ENCODE measurements at places on chromosomes 6 and 20.

- peak; percentile 79 for DNase-seq
Measured at GRCh38 chr6:84150705-84151104, 76.7 kb downstream of the CEP162 start.

DNA sequence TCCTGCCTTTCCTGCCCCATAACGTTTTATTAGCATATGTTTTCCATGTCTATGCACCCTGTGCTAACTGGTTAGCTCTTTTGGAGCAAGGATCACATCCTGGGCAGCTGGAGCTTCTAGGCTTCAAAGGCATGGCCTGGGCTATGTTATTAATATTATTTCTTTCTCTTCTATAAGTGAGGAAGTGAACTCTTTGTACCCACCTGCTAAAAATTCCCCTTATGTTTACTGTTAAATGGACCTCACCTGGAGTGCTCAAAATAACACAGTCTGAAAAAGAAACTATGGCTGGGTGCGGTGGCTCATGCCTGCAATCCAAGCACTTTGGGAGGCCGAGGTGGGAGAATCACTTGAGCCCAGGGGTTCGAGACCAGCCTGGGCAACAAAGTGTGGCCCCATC, 97.8 kb downstream of the TNFAIP3 start:
- no peak for DNase-seq

DNA sequence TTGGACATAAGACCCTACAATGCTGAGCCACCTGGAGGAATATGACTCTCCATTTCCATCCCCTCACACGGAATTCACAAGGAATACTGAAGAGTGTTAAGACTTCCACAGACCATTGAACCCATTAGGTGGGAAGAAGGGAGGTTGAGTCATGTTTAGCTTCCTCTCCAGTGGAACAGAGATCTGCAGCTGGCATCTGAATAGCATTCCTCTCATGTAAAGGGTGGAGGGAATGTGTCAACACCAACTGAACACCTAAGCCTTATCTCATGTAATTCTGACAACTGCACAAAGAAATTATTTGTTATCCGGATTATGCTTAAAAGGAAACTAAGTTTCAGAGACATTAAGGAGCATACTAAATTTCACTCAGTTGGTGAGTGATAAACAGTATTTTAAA, 705.9 kb downstream of the MAFB start:
- no peak for DNase-seq

DNA sequence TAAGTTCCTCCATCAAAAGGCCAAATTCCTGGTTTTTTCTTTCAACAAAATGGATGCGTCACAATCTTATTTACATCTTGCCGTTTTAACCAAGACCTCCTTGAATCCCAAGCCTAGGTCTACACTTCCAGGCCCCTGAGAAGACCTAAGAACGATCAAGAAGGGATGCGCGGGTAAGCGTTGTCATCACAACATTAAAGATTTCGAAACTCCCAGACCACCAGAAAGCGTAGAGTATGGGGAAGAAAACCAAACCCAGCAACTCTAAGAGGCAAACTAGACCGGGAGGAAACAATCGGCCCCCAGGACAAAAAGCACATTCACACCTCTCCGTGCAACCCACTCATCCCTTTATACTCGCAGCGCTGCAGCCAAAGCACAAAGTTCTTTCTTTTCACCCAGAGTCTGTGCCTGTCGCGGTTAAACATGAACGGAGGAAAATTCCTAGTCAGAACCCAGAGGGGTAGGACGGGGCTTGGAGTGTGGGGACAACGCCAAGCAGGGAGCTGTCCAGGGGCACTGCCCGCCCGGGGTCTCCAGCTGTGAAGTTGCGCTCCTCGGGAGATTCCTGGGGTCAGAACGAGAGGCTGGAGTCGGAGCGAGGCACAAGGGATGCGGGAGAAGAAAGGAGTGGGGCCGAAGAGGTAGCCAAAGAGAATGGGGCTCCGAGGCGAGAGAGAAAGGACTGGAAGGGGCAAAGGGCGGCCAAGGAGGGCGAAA, 725 bp downstream of the OSER1 start:
- peak; percentile 31 for DNase-seq

- DNase-seq: peak; percentile 32
Measured at GRCh38 chr20:19692685-19693119, 65.4 kb upstream of the RIN2 start.

DNA sequence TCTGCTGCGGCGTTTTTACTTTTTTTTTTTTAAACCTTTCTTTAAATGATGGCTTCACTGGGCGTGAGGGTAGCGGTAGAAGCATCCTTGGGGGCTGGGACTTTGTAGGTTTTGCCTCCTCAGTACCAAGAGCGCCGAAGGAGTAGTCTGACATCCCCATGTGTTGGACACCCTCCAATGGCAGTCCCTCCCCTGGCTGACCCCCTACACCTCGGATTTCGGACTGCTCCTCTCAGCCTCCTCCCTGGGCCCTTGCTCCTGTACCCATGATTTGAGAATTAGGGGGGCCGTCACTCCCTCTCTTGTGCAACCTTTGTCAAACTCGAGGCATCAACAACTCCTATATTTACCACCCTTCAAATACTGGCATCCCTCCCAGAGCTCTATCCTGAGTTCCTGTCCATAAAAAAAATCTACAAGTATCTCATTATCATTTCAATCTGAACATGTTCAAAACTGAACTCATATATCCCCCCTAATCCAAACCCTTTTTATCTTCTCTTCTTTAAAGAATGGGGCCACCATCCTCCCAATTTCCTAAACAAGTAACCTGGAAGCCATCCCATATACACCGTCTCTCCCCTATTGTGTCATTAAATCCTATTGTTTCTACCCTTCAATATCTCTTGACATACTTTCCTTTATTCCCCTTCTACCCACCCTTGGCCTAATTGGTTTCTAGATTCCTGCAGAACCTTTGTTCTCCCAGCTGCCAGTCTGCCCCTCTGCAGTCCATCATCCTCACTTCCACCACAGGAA, 1.2 kb upstream of the ARFGEF3 start:
- DNase-seq: no peak

GRCh38 chr20:54680872-54681619, 205.7 kb downstream of the DOK5 start:
- peak; percentile 49 for DNase-seq

- DNase-seq: no peak
Measured at GRCh38 chr20:51439160-51439689, 103.3 kb downstream of the NFATC2 start.

GRCh38 chr6:31965700-31966099, 6.2 kb downstream of the DXO start:
- DNase-seq: no peak

GRCh38 chr6:70860920-70861319, 95.9 kb downstream of the B3GAT2 start:
- no peak for DNase-seq

GRCh38 chr6:158270389-158271127, 41.7 kb upstream of the TULP4 start:
- no peak for DNase-seq

- DNase-seq: peak; percentile 50
Measured at GRCh38 chr6:116419069-116419786, 41.9 kb upstream of the CALHM6 start.

GRCh38 chr6:89564752-89565427, 73.7 kb downstream of the LYRM2 start:
- peak; percentile 7 for DNase-seq

DNA sequence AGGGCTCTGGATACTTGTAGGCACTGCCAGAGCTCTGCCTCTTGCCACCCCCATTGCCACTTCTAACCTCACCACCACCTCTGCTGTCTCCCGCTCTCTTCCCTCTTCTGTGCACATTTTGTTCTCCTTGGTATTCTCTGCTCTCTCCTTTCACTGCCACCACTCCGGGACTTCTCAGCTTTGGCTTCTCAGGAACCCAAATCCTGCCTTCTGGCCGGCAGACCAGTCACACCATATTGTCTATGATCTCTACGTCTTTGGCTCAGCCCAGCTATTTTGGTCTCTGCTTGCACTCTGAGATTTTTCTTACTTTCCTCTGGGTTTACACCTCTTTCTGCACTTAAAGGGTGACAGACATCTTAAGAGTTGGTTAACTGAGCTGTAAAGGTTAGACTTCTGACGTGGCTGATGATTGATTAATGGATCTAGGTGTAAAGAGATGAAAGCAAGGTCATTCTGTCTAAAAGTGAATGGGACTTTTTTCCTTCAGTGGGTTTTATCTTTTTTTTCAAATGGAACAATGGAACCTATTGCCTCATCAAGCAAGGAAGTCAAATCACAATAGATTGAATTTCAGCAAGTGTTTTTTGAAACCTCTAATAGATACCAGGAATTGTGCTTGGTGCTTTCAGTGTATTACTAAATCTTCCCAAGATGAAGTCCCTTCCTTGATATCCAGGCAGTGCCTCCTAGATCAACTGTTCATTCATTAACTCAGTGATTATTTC, 13.8 kb downstream of the MMP24 start:
- DNase-seq: no peak

DNA sequence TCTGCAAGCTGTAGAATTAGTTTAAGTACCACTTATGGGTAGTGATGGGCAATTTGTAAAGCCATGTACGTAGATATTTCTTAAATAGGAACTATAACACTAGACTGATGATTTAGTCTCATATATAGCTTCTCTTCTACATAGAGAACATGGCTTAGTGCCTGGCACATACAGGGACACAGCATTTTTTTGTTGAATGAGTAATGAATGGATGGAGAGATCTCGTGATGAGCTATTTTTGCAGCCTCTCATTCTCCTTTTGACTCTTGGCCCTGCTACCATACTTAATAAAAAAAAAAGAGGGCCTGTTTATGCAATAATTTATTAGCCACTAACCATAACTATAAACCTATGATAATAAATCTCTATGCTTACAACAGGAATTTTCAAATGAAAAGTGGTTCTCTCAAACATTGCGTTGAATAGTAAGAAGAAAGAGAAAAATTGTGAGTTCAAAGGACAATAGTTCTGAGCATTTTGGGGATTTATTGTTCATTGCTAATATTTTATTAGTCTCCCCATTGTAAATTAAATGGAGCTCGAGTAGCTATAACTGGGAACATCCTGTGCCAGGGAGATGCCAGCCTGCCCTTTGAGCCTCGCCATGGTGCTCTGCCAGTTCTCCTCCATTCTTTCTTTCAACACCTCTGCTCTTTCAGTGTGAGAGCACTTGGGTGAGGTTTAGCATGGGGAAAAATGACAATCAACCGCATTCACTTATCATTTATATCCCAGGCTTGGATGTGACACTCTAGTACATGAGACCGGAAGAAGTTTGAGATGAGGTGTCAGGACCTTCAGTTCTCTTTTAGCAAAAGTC, 14.7 kb upstream of the RCAN2 start:
- DNase-seq: no peak

GRCh38 chr6:15411766-15412165, 165.9 kb downstream of the JARID2 start:
- no peak for DNase-seq

GRCh38 chr6:168778201-168778600, 337.2 kb downstream of the SMOC2 start:
- no peak for DNase-seq

DNA sequence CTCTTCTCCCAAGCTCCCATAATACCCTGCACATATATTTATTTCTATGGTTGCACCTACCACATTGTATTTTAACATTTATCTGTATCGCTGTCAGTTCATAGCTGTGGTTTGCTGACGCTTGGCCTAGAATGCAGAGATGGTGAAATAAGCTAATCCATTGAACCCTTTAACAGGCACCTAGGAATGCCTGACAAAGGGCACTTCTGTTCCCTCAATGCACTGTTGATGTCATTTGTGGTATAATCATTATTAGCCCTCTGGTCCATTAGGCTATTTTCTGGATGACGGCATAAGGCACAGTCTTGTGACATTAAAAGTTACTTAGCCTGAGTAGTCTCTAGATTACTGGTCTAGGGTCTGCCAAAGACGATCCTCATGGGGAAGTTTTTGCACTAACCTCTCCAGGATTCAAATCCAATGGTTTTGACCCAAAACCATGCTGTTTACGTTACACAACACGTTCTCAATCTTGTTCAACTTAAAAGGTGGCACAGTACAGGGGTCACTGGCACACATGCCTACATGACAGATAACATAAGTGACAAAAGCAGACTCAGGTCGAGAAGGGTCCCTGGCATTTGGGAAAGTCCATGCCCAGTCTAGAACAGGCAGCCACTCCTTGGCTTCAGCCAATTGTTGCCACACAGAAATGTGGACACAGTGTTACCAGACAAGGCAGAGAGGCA, 2.1 kb upstream of the YWHAB start:
- no peak for DNase-seq

DNA sequence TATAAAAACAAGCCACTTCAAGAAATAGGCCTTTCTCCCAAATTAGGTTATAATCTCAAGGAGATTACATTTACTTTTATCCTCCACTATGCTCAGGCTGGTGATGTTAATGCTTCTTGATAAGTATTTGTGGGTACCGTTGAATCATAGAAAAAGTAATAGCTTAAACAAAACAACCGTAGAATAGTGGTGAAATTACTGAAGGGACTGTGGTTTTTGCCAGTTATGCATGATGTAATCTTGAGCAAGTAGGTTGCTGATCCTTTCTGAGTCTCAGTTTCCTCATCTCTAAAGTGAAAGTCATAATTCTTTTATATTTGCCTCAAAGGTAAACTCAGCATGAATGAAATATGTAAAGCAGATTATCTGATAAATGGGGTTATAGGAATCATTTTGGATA, 187.3 kb upstream of the JAG1 start:
- peak; percentile 65 for DNase-seq

- peak; percentile 100 for DNase-seq
Measured at GRCh38 chr6:4358414-4359107, 223.2 kb upstream of the ECI2 start.

GRCh38 chr20:19964289-19965265, 52.6 kb upstream of the NAA20 start:
- peak; percentile 90 for DNase-seq

DNA sequence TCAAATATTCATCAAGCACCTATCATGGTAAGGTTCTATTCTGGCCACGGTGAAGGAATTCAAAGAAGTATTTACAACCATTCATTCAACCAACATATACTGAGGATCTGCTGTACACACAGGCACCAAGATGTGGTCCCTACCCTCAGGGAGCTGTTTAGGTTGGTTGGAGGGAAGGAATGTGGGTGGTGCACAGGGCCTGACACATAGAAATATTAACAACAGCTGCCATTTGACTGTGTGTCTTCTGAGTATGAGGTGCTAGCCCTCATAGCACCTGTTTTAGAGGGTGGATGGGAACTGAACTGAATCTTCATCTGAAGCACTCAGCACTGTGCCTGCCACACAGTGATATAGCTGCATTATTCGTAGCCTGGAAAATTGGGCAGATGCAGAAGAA, 7.3 kb downstream of the SNPH start:
- no peak for DNase-seq

DNA sequence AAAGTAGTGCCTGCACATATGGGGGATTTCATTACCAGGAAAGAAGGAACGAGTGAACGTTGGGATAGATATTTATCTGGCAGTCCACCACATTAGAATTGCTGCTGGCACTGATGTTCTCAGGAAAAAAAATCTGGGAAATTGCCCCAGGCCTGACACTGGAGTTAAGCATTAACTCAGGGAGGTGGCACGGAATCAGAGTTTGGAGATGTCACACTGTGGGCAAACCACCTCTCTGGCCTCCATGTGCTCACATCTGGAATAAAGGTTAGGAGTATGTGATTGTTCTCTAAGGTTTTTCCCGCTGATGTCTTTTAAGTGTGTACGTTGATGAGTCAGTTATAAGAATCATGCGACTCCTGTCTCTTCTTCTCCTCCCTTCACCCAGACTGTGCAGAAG, 7.9 kb downstream of the TGM3 start:
- DNase-seq: no peak

- DNase-seq: no peak
Measured at GRCh38 chr6:41419385-41419784, 84.0 kb downstream of the NCR2 start.

- DNase-seq: peak; percentile 8
Measured at GRCh38 chr6:116073765-116074440, 13.2 kb upstream of the FRK start.

GRCh38 chr6:44169154-44169553, 10.5 kb downstream of the CAPN11 start:
- no peak for DNase-seq

Data from fibroblast of skin of right quadriceps (primary cell).